ENCODE measurements at places on chromosomes 2 and 18.

DNA sequence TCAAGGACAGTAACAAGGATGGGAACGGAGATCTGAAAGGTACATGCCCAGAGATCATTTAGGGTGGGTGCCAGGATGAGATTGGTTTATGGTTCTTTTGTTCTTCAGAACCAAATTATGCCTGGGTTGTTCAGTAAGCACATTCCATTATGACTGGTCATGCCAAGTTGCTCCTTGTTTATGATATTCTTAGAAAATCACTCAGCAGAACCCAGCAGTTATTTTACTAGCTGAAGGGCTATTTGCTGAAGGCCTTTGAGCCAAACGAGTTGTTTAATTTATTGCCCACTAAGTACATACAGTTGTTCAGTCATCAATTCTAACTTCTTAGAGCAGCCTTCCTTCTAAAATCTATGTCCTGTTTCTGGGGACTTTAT lies 635 bp downstream of the SLC3A1 start:
- DNase-seq, result no peak

- DNase-seq, result peak; percentile 8
Measured at GRCh38 chr2:210224591-210224940, 681 bp downstream of the ACADL start.

- DNase-seq, result no peak
Measured at GRCh38 chr18:2970772-2971659, 41.9 kb downstream of the LPIN2 start.

- no peak for DNase-seq
Measured at GRCh38 chr18:12121175-12122042, 27.8 kb downstream of the ANKRD62 start.

DNA sequence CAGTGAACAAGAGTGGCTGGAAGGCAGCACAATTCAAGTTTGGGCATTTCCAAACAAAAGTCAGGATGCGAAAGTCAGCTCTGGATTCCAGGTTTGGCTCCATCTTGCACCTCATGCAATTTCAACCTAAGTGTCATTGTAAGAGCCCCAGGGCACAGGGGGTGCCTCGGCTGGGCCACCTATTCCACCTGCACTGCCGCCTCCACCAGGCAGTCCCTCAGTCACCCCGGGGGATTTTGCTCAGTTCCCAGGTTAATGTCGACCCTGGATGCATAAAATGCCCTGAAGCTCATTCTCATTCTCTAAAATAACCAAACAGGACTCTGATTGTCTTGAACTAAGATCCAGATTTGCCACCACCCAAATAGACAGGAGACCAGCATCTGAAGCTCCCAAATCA lies 77.6 kb downstream of the EDAR start:
- DNase-seq, result no peak

DNA sequence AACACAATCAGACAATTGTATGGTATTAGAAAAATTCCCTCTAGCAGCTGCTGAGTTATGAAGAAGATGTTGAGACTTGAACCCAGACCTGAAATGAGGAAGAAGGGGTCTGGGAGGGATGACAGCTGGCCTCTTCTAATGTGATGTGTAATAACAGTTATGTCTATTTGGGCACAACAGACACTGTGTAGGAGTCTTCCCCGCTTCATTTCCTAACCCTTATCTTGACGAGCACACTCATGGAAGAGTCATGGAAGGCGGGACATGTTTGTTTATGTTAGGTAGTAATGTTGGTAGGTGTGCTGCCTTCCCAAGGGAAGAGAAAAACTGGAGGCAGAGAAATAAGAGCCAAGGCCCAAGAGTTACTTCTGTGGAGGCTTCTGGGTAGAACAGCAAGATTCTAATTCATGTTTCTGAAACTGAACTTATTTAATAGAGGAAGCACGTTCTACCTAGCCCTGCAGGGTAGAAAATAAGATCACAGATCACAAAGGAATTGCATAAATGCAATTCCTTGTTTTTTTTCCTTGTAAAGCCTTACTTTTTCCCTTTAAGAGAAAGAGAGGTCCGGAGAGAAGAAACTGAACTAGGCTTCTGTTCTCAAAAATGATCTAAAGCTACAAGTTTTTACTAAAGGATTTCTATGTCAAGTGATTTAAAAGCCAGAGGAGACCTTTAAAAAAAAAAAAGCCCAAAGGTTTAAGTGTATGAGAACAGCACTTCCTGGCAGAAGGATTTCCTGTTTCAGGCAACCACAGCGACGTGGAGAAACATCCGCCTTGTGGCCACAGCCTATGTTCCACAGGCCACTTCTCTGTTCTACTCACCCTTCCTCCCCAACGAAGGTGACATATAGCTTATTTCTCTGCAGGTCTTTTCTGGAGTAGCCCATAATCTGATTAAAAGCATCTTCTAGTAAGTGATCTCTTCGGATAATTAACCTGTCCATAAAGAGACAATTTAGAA lies 68.5 kb upstream of the STK17B start:
- peak; percentile 79 for DNase-seq

DNA sequence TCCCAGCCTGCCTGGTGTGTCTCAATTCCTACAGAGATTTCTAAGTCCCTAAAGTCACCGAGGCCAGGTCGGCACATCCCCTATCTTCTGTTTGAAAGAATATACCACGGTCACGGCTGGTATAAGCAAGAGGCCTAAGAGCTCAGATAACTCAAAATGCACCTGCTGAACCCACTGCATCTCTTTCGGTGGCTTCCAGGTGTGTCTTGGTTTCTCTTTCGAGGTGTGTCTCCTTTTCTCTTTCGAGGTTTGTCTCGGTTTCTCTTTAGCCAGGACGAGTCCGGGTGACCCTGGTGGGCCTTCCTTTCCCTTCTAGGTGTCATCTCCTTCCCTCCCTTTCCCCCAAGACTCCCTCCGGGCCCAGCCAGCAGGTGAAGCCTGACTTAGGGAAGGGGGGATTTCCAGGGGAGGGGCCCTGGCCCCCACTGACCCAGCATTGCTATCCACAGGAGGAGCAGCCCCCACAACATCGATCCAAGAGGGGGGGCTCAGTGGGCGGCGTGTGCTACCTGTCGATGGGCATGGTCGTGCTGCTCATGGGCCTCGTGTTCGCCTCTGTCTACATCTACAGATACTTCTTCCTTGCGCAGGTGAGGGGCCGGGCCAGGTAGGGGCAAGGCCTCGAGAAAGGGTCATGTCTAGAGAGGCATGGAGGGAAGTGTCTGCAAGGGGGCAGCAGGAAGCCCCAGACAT lies 8.4 kb downstream of the ITM2C start:
- DNase-seq, result peak; percentile 55

DNA sequence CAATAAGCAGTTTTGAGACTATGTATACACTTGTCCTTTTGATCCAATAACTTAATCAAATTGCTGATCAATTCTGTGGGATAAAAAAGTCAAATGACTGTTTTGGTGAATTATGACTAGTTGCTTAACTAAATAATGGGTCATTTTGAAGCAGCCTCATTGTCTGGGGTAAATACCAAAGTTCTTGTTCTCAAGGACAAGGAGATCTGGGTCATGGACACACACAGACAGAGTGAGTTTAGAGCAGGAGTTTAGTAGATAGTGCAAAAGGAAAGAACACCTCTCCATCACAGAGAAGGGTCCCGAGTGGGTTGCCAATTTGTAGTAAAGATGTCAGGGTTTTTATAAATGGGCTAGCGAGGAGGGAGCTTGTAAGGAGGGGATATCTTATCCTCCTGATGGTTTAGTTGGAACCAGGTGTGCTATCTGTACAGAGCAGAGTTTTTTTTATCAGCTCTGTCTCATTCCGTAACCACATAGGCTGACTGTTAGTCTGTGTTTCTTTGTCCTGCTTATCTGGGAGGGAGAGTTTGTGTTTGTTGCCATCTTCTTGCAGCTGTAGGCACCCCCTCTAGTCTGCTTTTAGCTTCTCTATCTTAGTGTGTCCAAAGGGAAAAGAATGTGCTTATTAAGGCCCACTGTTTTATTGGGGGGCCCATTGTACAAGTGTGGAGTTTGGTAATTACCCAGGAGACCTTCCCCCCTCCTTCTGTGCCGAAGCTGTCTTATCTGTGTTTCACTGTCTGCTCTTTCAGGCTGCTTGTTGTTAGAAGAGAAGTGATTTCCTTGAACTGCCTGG lies 48.7 kb upstream of the C1GALT1C1L start:
- no peak for DNase-seq

- no peak for DNase-seq
Measured at GRCh38 chr2:223772363-223772762, 65.0 kb downstream of the AP1S3 start.

DNA sequence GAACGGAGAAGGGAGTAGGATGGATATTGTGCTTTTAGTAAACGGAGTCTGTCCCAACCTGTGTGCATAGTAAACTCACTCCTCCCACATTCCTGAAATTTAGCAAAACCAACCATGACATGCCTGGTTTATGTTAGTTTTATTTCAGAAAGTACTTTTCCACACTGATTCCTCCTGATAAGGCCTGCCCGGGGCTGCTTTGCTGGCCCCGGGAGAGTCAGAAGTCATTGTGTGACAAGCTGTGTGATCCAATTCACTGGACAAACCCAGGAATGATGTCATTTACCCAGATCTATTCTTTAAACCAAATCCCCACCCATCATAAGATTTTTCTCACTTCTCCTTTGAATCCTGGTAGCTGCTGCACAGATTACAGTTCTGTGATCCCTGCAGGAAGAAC lies 109.0 kb downstream of the SETBP1 start:
- DNase-seq, result no peak

- no peak for DNase-seq
Measured at GRCh38 chr18:35695384-35695783, 113.8 kb downstream of the GALNT1 start.

- DNase-seq, result no peak
Measured at GRCh38 chr2:226868331-226869162, 32.7 kb downstream of the RHBDD1 start.

DNA sequence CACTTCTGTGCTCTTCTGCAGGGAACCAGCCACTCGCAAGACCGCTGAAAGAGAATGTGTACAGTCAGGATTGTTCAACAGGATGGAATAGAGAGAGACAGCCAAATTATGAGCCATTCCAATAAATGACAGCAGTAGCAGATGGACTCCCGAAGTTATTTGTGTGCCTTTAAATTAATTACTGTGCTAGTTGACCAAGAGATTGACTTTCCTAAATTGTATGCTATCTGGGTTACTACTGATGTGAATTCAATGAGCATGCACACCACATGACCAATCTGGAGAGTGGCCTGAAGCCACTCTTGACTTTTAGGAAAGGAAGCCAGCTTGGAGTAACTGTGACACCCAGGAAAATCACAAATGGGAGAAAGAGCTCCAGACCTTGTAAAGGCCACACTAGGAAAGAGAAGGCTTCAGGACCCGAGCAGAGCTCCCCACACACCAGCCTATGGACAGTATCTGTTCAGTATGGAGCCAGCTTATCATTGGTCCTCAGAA lies 52.8 kb downstream of the CHMP3 start:
- DNase-seq, result no peak

DNA sequence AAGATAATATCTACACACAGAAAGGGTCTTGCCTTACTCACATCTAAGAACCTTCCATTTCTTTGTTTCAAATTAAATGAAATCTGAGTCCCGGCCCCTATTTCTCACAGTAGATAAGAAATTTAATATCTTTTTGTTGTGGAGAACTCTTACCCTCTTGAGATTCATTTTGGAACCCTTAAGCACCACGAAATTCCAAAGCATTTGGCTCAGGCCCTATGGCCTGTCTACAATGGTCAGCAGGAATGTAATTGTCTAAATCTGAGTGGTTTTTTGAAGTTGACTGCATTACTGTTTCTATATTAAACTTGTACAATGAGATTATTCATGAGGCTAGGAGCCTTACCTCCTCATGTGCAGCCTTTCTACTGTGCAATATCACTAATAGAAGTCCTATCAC lies 723.3 kb downstream of the TSN start:
- no peak for DNase-seq

DNA sequence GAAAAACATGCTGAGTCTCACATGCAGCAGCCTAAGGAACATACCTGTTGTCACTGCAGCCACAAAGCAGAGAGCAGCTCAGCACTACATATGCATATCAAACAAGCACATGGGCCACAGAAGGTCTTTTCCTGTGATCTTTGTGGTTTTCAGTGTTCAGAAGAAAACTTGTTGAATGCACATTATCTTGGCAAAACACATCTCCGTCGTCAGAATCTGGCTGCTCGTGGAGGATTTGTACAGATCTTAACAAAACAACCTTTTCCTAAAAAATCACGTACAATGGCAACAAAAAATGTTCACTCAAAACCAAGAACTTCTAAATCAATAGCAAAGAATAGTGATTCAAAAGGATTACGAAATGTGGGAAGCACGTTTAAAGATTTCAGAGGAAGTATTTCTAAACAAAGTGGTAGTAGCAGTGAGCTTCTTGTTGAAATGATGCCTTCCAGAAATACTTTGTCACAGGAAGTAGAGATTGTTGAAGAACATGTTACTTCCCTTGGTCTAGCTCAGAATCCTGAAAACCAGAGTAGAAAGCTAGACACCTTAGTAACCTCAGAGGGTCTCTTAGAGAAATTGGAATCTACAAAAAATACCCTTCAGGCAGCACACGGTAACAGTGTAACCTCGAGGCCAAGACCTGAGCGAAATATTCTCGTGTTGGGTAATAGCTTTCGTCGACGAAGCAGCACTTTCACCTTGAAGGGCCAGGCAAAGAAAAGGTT lies 34.1 kb downstream of the ZNF407 start:
- no peak for DNase-seq

DNA sequence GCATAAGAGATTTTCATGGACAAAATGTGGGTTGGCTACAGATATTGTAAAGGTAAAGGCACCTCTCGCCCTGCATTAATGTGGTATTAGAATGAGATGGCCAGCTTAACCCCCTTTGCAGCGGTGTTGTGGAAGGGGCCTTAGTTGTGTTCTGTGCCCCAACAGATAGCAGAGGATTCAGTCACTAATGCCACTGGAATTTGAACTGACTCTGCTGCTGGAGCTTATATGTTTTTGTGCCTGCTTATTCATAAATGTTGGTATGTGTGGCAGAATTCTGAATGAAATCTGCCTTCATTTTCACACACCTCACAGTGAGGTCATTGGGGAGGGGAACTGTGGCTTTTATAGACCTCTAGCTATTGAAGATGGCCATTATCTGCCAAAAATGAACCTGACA lies 90.7 kb upstream of the ITGA6 start:
- no peak for DNase-seq

- DNase-seq, result peak; percentile 94
Measured at GRCh38 chr2:237662671-237663093, 35.3 kb downstream of the LRRFIP1 start.

GRCh38 chr2:128643221-128644065 lies 324.8 kb upstream of the HS6ST1 start:
- no peak for DNase-seq

GRCh38 chr2:37602702-37603101 lies 68.7 kb downstream of the CDC42EP3 start:
- DNase-seq, result no peak

GRCh38 chr18:63702660-63703059 lies at the start of gene SERPINB11:
TSS of gene SERPINB11 (plus strand) at chr18:63702960. CDS start at chr18:63710194, 7,234 bp downstream.
- DNase-seq, result no peak

DNA sequence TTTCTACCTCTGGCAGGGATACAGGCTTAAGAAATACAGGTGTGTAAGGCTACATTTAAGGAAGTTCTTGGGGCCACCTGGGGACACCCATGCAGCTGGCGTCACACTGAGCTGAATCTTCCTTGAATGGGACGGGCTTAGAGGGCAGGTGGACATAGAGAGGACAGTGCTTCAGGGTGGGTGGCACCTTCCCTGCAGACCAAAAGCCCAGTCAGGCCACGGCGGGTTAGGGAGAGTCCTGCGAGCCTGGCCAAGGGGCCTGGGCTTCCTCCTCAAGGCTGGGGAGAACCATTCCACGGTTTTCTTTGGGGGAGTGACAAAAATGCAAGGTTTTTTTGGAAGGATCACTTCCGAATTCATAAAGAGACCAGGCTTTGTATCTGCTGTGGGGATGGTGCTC lies 73.4 kb downstream of the GNAL start:
- DNase-seq, result no peak

- DNase-seq, result no peak
Measured at GRCh38 chr2:102660574-102660973, 41.2 kb downstream of the SLC9A2 start.
